ENCODE measurements at places on chromosomes 13 and 19. TPM values are rescaled to one million over a fixed set of nuclear protein-coding genes. Genes with fewer than 3 reads are reported as not detected.

DNA sequence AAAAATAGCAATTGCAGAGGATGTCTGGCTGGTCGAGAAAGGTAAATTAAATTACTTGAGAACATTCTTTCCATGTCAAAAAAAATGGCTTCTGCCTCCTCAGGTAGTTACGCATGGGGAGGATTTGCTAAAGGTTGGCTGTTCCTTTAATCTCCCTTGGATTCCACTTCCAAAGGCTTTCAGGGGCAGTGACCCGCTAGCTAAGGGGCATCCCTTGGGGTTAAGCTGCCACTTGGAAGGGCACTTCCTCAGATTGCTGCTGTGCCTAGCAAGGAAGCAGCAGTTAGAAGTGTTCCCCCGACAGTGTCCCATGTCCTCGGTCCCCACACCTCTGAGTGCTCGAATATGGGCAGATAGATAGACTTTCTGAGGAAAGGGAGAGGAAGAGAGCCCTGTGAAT is 108.5 kb downstream of the RGCC start:
- no peak for DNase-seq

KIR2DL1 gene
- polyA plus RNA-seq, result 0.10 TPM

DNA sequence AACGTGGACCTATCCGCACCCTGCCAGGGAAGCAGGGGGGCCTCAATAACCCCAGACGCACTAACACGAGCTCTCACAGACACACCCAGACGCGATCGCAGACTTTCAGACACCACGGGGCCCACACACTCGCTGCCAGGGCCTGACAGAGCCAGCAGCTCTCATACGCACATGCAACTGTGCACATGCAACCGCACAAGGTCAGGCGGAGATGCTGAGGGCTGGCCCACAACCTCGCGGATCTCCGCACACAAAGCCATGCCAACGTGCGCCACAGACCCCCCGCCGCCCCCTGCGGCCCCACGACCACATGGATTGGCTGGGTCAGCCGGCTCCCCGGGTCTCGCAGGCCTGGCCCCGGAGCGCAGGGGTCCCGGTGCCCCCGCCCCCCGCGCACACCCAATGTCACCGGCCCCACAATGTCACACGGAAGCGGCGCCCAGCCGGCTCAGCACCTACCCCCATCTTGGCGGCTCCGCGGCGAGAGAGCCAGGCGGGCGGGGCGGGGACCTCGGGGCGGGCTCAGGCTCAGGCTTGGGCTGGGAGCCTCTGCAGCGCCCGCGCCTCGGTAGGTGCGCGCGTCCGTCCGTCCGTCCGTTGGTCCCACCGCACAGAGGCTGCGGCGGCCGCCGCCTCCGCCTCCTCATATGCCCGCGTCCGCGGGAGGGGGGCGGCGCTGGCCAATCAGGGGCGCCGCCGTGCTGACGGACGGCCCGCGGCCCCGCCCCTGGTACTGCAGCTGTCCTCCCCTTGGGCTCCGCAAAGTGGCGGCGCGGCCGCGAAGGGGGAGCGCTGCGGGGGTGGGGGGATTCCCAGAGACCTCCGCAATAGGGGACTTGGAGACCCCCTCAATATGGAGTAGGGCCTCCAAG is at the start of gene ATP1A3:
Gene ATP1A3 (minus strand): TSS at position 619 of the 872 bp plus-strand sequence. CDS start 154 bp downstream, at position 465.
- DNase-seq, result no peak

ZNF534 gene
- 0.47 TPM for polyA plus RNA-seq

PSG7 gene
- polyA plus RNA-seq, result not detected

DNA sequence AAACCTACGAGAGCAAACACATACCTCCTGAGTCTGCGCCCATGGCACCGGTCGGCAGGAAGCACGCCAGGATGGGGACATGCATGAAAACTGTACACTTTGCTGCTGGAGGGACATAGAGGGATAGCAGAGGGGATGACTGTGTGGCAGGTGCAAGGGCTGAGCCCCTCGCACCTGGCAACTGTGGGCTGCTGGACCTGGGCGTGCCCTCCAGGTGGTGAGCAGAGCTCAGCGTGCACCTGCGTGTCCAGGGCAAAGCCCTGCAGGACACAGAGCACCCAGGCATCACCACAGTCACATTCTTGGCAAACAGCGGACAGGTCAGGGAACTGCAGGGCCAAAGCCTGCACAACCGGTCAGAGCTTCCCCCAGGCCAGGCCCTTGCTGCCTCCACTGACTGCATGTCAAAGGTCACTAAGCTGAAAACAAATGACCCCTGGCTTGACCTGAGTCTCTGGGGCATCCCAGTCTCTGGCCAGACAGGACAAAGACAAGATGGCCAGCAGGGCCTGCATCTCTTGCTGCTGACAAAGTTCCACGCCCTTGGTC is 9.0 kb upstream of the ISYNA1 start:
- no peak for DNase-seq

- DNase-seq, result no peak
These were observed 111.9 kb upstream of the MLNR start for GRCh38 chr13:49108196-49108595.

- DNase-seq, result no peak
These were observed 17.6 kb upstream of the WDR88 start for GRCh38 chr19:33114312-33114711.
